ENCODE measurements at places on chromosomes 2 and 18.

DNA sequence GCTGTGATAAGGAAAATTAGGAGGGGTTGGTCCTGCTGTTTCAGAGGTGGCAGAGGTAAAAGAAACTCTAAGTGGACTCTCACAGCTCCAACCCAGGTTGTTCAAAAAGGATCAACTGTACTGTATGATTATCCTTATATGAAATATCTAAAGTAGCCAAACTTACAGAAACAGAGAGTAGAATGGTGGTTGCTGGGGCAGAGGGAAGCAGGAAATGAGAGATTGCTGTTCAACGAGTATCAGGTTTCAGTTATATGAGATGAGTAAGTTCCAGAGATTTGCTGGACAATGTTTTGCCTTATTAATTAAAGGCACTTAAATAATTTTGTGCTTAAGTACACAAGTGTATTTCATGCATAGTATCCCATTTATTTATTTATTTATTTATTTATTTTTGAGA, 972.0 kb upstream of the LRRTM1 start:
- DNase-seq: no peak

- DNase-seq: no peak
Observed at GRCh38 chr2:21486445-21486844, 362.7 kb downstream of the TDRD15 start.

DNA sequence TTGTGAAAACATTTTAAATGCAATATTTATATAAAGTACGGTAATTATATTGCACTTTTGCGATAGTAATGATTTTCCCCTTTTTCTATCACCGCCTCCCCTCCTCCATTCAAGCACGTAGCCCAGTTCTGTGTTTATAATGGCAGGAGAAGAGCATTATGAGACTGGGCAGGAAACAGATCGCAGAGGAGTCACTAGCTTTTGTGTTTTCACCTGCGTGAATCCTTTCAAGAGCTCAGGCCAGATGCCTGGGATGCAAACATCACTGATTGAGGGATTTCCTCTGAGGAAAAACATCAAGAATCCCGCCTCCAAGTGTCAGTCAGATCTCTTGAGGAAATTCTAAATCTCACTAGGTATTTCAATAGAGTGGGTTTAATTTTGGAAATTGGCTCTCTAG, 178.4 kb upstream of the FN1 start:
- DNase-seq: no peak

GRCh38 chr2:9336241-9336575, 87.1 kb downstream of the ITGB1BP1 start:
- no peak for DNase-seq

DNA sequence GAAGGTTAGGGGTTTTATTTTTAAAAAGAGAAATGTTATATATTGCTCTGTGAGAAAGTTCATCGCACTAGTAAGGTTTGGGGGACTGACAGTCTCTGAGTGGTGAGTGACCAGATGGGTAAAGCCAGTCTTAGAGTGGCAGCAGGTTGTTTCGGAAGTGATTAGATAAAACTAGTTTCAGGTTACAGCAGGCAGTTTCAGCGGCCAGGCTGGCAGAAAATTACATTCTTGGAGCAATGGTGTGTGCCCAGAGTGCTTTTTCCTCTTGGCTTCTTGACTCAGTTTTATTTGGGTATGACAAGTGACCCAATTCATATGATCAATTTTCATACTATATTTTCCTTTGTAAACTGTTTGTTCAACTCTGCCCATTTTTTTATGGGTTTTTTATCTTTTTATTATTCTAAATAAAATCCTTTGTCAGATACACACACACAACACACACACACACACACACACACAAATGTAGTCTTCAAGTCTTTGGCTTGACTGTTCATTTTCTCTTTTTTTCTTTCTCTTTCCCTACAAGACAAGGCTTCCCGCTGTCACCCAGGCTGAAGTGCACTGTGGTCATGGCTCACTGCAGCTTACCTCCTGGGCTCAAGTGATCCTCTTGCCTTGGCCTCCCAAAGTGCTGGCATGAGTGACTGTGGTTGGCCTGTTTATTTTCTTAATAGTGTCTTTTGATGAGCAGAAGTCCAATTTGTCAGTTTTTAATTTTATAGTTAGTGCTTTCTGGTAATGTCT, 30.9 kb downstream of the RALBP1 start:
- DNase-seq: no peak

DNA sequence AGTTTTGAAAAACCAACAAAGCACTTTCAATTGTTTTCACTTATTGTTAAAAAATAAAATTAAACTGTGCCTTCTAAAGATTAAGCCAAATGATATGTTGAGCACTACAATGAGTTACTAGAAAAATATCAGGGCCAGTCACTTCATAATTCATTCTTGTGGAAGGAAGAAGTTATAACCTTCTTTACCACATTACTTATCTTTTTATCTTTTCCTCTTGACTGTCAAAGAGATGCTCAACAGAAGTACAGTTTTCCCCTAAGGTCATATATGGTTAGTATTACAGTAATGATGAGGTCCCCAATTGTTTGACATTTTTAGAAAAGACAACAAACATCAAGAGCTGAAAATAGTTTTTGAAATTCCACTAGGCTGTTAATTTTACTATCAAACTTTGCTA, 9.4 kb downstream of the PELI1 start:
- DNase-seq: no peak

DNA sequence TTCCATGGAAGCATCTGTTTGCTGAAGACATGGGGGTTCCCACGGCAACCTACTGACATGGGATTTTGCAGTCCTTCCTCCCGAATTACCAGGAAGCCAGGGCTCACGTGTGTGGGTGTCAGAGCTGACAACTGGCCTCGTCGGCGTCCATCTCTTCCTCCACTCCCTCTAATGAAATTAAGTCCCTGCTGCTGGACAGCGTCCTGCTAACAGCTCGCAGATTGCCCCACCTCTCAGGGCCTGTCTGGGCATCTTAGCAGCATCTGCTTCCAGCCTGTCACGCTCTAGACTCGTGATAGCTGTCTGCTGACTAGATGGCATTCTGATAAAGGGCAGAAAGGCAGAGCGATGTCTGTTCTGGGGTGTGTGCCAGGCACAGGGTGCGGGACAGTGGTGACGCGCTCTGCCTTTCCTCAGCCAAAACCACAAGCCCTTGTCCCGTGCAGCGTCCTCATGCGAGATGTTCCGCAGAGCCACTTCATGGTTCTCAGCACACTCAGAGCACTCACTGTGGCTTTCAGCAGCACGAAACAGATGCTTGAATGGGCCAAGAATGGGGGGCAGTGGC, 161.1 kb downstream of the ARL4C start:
- peak; percentile 10 for DNase-seq

GRCh38 chr2:163077241-163077640, 238.7 kb upstream of the KCNH7 start:
- DNase-seq: no peak
